ENCODE measurements at places on chromosomes 7 and 10.
A peak's percentile ranks its signal among the peaks of the same experiment; 100 is the strongest.

- DNase-seq: no peak
Measured at GRCh38 chr10:27019827-27020226, 80.5 kb downstream of the ANKRD26 start.

- DNase-seq: peak; percentile 80
Measured at GRCh38 chr10:109852475-109853037, 70.8 kb downstream of the XPNPEP1 start.

DNA sequence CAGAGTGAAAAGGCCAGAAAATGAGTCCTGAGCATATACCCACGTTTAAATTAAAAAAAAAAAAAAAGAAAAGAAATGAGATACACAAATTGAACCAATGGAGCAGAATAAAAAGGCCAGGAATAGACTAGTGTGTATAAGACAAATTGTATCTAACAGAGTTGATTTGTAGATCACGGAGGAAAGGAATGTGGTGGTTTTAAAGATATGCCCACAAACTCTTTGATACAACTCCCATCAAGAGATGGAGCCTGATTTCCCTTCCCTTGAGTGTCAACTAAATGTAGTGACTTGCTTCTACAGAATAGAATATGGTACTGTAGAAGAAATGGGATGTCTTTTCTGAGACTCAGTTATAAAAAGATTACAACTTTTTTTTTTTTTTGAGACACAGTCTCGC, 10.4 kb downstream of the SYPL1 start:
- DNase-seq: no peak

- no peak for DNase-seq
Measured at GRCh38 chr10:105807935-105808587, 1167.0 kb downstream of the SORCS3 start.

- DNase-seq: no peak
Measured at GRCh38 chr10:113225903-113226302, 275.9 kb downstream of the TCF7L2 start.

DNA sequence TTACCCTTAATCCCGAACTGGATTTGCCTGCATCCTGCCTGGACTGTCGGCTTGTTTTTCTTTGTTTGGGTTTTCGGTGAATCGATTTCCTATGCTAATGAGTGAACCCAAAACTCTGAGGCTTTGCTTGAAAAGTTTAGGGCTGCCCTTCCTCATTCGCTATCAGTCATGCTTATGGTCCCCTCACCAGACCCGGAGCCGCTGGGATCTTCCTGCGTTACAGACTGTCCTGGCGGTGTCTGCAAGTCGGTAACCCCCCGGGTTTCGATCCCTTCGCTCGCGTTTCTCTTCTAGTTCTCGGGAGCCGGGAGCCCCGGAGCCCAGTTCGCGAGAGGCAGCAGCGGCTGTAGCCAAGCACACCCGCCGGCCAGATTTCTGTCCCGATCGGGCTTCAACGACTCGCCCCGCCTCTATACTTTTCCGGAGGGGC, 2.2 kb downstream of the EMX2 start:
- no peak for DNase-seq

- DNase-seq: no peak
Measured at GRCh38 chr10:78811174-78811573, 257.6 kb upstream of the ZMIZ1 start.

DNA sequence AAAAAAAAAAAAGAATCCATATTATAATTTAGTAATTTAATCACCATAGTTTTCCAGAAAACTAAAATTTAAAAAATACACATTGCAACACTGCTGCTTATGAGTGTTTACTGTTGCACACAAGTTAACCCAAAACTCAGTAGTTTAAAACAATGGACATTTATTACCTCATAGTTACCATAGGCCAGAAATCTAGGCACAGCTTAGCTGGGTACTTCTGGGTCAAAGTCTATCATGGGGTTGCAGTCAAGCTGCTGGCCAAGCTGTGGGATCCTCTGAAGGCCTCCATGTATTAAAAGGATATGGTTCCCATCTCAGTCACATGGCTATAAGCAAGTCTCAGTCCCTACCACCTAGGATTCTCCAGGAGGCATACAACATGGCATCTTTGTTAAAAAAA, 83.6 kb downstream of the ZFAND4 start:
- DNase-seq: no peak

GRCh38 chr7:100865372-100865911, 1.7 kb upstream of the TRIP6 start:
- DNase-seq: no peak
